ENCODE measurements at places on chromosomes 11 and 22.

- DNase-seq, result no peak
These were observed 43.9 kb downstream of the RTN4R start for GRCh38 chr22:20224256-20224626.

GRCh38 chr11:23924226-23924625 is 572.6 kb upstream of the LUZP2 start:
- DNase-seq, result no peak

- DNase-seq, result no peak
These were observed 51.6 kb downstream of the LGR4 start for GRCh38 chr11:27420722-27421572.

DNA sequence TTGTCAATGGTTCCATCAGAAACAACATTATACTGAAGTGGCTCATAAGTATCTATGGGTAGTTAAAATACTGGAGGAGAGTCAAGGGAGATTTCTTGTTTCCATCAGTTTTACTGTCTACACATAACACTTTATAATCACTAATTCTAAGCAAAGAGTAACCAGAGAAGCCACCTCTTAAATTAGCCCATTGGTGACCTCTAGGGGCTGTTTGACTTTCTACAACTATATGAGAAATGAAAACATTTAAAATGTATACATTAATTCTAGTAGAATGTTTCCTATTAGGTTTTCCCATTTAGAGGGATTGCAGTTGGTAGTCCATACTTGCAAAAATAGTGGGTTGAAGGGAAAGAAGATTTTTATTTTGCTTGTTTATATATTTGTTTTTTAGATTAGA is 504.3 kb downstream of the FAM181B start:
- DNase-seq, result no peak

DNA sequence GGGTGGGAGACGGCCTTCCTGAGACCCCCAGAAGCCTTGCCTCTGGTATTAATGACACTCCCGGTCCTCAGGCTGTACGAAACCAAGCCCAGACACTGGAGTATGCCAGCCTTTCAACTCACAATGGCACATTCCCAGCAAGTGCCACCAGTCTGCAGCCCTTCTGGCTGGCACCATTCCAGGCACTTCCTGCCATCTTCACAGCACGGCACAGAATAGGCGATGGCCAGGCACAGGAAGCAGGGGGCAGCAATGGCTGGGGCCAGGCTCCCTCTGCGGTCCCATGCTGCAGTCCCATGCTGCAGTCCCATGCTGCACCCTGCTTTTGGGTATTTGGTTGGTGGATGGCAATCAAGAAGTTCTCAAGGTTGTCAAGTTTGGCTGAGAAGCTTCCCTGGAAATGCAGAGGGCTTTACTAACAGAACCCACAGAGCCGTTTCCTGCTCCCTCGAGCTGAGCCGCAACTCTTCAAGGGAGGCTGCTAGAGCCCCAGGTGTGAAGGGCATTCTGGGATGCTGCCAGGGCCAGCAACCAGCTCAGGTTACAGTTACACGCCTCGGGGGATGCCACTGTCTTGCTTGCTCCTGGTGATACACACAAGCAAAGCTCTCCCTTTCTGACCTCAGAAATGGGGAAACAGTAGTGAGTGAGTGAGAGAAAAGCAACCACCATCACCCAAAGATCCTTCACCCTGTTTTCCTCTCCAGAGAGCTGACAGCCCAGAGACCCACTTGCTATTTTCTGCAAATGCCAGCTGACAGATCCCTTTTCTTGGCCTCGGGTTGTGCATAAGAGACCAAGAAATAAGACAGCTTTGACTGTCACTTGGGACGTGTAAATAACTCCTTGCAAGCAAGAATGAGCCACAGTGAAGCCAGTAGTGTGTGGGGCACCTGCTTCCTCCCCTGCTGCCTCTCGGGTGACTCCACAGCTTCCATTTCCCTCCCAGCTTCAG is 23.9 kb downstream of the LRFN4 start:
- no peak for DNase-seq

- no peak for DNase-seq
These were observed 10.3 kb downstream of the USH1C start for GRCh38 chr11:17533778-17534415.

Data from stimulated activated CD4-positive, alpha-beta T cell treated with anti-CD3 and anti-CD28 coated beads, TNF-alpha, amount 100 ng/mL, for 1 hour (primary cell).